A549 treated with AZD2906 at 1 μM for 4 hours (cell line): ENCODE measurements at places on chromosomes 13 and 19. TPM values are rescaled to one million over a fixed set of nuclear protein-coding genes. Genes with fewer than 3 reads are reported as not detected.

IRGC gene
- total RNA-seq: not detected in 5 replicates

ADM5 gene
- total RNA-seq: 2.9 to 5.7 TPM (median 5.0 TPM) in 5 replicates

WDR87 gene
- not detected in 5 replicates for total RNA-seq

UHRF1 gene
- 44.4 to 48.8 TPM (median 44.5 TPM) in 5 replicates for total RNA-seq

ZNF208 gene
- total RNA-seq: not detected in 5 replicates

OVOL3 gene
- total RNA-seq: 0.19 to 0.32 TPM (median 0.29 TPM) in 4 of 5 replicates, not detected in the other

COX7A1 gene
- total RNA-seq: not detected in 5 replicates

KLK7 gene
- 0.09 to 0.17 TPM in 2 of 5 replicates, not detected in the others for total RNA-seq

RNF113B gene
- total RNA-seq: not detected in 5 replicates

PSG3 gene
- 0.07 to 0.18 TPM (median 0.13 TPM) in 4 of 5 replicates, not detected in the other for total RNA-seq

AMH gene
- total RNA-seq: 4.6 to 18.6 TPM (median 14.0 TPM) in 5 replicates

ZBTB32 gene
- total RNA-seq: 0.05 TPM in 1 of 5 replicates, not detected in the others

DNAJB1 gene
- total RNA-seq: 184 to 242 TPM (median 215 TPM) in 5 replicates

CLDN10 gene
- 0.14 to 0.22 TPM (median 0.16 TPM) in 5 replicates for total RNA-seq

UBE2S gene
- 270 to 454 TPM (median 404 TPM) in 5 replicates for total RNA-seq
